ENCODE measurements at places on chromosomes 13 and 19. TPM values are rescaled to one million over a fixed set of nuclear protein-coding genes. Genes with fewer than 3 reads are reported as not detected.
A peak's percentile ranks its signal among the peaks of the same experiment; 100 is the strongest.

The APOE gene
- 24.8 TPM for polyA plus RNA-seq

- no peak for DNase-seq
Observed at GRCh38 chr13:46530084-46530935, 22.7 kb upstream of the LRCH1 start.

DNA sequence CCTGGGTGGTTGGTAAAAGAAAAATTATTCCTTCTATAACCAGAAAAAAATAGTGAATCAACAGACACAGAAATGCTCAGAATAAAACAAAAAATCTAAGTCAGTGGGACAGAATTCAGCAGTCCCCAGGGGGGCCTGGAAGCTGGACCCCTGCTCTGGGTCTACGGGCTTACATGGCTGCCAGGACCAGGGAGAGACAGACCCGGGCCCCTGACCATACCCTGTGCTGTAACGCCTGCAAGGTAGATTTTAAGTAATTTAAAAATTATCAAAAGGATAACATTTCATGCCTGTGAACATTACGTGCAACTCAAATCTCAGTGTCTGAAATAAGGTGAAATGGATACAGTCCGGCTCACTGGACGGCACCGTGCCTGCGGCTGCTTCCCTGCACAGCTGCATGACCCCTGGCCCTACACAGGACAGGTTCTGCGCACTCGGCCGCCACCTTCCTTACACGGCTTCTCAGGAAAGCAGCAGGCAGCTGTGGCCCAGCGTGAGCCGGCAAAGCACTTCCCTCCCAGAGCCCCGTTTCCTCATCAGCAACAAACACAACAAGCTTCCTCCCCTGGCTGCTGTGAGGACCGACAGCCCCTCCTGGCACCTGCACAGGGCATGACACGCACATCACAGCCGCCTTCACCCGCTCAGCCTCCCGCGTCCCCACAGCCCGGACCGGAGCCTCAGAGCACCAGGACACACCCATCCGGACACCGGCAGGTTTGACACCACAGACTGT is 22.2 kb downstream of the RASA3 start:
- DNase-seq: peak; percentile 69

- no peak for DNase-seq
Observed at GRCh38 chr19:11843722-11844121, 4.8 kb upstream of the ZNF439 start.

DNA sequence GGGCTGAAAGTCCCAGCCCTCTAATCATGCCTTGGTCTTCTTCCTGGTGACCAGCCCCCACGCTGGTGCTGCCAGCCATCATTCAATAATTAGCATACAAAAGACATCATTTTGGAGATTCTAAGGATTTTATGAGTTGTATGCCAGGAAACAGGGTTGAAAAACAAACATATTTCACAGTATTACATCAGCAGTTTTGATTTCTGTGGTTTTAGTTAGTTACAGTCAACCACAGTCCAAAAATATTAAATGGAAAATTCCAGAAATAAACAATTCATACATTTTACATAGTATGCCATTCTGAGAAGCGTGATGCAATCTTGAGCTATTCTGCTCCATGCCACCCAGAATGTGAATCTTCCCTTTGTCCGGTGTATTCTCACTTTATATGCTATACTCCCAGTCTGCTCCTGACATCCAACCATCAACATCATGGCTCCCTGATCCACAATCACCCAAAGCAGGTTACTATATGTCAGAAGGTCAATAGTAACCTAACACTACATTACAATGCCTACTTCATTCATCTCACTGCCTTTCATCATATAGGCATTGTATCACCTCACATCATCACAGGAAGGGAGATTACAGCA is 49.2 kb downstream of the STOML3 start:
- DNase-seq: no peak

Measured in muscle of back (tissue), 13 donors.